ENCODE measurements at places on chromosomes 3 and 15.

DNA sequence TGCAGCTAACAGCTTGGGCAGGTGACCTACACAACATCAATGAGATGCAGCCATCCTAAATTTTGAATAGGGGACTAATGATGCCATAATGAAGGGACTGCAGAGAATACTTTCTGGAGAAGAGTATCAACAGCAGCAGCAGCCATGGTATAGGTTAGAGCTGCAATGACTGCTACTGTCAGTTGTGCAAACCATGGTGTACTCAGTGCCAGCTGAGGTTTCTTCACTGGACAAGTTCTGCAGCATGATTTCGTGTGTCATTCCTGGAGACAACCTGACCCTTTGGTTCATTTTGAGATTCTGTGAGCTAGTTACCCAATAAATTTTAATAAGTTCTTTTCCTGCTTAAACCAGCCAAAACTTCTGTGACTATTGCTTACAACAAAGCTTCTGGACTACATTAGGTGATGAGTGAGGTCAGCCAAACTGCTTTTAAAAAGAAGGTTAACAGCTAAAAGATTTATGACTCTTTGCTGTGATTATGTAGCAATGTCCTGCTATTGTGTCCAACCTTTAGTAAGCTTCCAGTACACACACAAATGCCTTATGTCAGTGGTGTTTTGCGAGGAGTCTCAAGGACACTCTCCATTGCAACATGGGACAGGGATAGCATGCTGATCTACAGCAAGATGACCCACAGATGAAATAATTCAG, 4.8 kb upstream of the DAZL start:
- no peak for DNase-seq

GRCh38 chr15:42704492-42704926, 32.4 kb downstream of the CDAN1 start:
- DNase-seq: peak; percentile 45

DNA sequence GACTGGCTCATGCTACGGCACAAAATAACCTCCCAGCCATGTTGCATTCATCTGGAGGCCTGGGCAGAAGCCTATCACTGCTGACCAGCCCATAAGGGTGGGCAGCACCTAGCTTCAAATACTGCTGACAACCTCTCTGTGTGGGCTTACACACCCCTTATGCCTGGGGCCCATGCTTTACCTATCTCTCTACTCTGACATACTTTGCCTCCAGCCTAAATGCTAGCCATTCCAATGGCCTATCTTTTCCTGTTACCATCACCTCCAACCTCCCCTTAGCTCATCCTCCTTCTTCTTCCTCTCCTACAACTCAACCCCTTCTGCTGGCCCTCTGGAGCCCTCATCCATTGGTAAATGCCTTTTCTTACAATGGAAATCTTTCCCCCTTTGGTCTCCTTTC, 41.0 kb upstream of the PPP2R3A start:
- DNase-seq: no peak

- no peak for DNase-seq
Measured at GRCh38 chr15:28191832-28192231, 92.7 kb upstream of the OCA2 start.

DNA sequence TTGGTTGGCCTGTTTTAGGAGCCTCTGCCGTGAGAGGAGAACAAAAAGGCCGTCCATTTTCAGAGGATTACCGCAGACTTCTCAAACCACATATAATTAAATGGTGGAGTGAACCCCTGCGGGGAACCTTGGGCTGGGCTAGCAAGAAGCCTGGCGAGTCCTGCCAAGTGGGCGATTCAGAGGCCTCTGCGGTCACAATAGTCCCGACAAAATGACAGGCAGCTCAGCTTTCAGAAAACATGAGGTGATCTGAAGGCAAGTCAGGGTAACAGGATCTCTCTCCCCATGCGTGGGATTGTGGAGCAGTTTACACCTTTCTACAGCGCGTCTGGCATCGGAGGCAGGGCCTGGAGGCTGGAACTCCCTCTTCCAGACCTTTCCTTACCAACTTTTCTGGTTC, 134.8 kb downstream of the ASB7 start:
- no peak for DNase-seq

- DNase-seq: no peak
Measured at GRCh38 chr15:40768521-40769273, 1.1 kb upstream of the C15orf62 start.

DNA sequence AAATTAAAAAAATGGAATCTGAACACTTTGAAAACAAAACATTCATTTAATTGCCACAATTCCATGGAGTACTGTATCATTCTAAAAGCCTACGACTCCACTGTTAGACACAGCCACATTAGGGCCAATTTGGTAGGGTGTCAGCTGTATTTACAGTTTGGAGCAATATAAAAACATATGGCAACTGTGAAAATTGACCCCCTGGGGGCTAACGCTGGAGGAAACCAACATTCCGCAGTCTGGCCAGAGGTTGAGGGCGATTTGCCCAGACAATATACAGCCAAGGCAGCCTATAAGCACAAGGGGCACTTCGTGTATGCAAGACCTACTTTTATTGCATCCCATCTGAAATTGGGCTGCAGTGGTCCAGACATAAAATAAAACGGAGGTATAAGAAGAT, 476.5 kb upstream of the WNT5A start:
- no peak for DNase-seq

GRCh38 chr3:4641863-4642563, 148.9 kb downstream of the ITPR1 start:
- DNase-seq: no peak

Data from bone marrow (tissue), 2 donors.